ENCODE measurements at places on chromosomes 2 and 18. TPM values are rescaled to one million over a fixed set of nuclear protein-coding genes. Genes with fewer than 3 reads are reported as not detected.

DNA sequence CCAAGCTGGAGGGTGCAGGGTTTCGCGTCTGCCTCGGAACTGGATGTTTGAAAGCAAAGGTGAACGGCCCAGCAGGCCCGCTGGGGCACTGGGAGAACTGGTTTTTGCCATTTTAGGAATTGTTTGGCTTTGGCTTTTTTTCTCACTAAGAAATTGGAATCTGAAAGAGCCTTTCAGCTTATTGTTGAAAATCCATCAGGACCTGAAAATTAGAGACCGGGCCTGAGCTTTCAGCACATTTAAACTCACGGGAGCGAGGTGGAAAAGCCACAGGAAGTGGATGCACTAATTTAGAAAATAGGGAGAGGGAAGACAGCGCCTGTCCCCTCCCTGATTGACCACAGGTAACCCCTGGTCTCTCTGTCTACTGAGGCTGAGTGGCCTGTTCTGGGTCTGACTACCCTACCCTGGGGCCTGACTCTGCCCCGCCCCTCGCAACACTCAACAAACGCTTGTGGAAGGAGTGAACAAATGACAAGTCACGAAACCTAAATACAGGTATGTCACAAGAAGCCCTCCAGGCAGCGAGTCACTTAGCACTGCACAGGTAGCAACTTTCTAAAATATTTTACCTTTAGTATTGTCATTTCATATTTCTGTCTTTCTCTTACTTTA is 100.3 kb upstream of the MBOAT2 start:
- H3K27ac ChIP-seq: no peak overlapping the region
- no peaks in the 10 kb centered on the region for H3K36me3 ChIP-seq
- no peak for DNase-seq

SPATA3 gene
- not detected for total RNA-seq

DDX18 gene
- 44.5 TPM for total RNA-seq

ELOA2 gene
- not detected for total RNA-seq

DNA sequence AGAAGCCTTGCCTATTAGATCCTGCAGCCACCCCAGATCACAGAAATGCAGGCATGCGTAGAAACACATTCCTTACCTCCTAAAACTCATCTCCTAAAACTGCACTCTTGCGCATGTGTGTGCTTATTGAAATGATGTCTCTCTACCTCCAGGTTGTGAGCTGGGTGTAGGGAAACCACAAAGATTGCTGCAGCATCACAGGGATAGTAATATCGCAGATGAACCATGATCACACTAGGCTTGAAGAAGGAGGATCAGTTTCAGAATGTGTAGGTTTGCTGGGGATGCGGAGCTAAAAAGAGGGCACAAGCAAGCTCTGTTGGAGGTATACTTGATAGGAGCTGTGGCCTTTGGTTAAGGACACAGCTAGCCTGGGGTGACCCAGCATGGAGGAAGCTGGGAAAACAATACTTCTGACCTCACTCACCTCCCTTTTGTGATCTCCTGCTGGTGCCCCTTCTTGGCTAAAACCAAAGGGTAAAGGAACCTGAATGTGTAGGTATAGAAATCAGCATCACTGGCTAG is 118.8 kb downstream of the SETBP1 start:
- no peaks in the 10 kb centered on the region for H3K27me3 ChIP-seq
- no peak overlapping the region for H3K27ac ChIP-seq
- H3K36me3 ChIP-seq: no peaks in the 10 kb centered on the region
- H3K4me3 ChIP-seq: no peak overlapping the region
- no peak for DNase-seq

MYL12B gene
- 608 TPM for total RNA-seq

DNA sequence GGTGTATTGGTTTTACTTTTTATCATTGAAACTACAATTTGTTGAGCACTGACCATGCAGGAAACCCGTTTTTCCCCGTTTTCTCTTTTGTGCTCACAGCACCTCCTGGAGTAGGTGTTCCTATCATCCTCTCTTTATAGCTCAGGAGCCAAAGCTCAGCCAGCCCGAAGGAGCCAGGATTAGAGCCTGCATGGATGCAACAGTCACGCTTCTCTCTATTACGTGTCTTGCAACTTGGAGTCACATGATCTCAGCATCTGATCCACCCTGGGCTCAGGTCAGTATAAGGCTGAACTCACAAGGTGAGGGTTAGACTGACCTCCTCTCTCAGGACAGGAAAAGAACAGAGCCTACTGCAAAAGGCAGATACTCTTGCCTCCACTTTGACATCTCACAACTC is 150.5 kb downstream of the MBP start:
- H3K4me1 ChIP-seq: no peaks in the 10 kb centered on the region
- no peak overlapping the region for H3K4me3 ChIP-seq
- DNase-seq: no peak
- H3K27me3 ChIP-seq: no peaks in the 10 kb centered on the region

DNA sequence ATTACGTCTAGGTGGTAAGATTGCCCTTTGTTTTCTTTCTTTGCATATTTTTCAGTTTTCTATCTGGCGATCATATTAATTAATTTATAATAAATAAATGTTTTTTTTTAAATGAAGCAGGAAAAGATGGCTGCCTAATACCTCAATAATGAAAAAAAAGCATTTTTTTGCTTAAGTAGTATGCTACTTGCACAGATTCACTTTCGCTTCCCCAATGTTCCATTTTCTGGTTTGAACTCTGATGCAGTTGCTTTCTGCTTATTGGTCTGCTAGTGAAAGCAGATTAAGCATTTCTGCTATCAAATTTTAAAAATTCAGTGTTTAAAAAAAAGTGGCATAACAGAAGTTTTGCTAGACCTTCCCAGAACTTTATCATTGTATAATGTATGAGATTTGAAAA is 11.9 kb upstream of the TMEM182 start:
- no peaks in the 10 kb centered on the region for H3K36me3 ChIP-seq
- no peak overlapping the region for H3K4me3 ChIP-seq
- H3K4me1 ChIP-seq: no peaks in the 10 kb centered on the region
- H3K27me3 ChIP-seq: no peaks in the 10 kb centered on the region
- DNase-seq: no peak
- no peak overlapping the region for H3K27ac ChIP-seq

DNA sequence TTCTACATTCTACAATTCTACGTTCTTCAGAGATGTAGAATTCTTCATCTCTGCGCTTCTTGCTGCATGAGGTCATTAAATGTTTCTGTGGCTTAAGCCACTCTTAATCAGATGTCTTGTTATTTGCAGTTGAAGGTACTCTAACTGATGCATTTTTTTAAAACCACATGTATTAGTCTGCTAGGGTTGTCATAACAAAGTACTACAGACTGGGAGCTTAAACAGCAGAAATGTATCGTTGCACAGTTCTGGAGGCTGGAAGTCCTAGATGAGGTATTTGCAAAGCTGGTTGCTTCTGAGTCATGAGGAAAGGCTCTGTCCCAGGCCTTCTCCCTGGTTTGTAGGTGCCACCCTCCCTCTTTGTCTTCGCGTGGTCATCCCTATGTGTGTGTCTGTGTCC is 176.3 kb upstream of the GLI2 start:
- DNase-seq: peak; percentile 98
- H3K27ac ChIP-seq: peak overlapping the region; percentile 92
- no peaks in the 10 kb centered on the region for H3K27me3 ChIP-seq
- H3K36me3 ChIP-seq: no peaks in the 10 kb centered on the region
- H3K4me3 ChIP-seq: 0 out of 2 replicates have a peak overlapping the region, but pooled peaks have one; percentile 29

DNA sequence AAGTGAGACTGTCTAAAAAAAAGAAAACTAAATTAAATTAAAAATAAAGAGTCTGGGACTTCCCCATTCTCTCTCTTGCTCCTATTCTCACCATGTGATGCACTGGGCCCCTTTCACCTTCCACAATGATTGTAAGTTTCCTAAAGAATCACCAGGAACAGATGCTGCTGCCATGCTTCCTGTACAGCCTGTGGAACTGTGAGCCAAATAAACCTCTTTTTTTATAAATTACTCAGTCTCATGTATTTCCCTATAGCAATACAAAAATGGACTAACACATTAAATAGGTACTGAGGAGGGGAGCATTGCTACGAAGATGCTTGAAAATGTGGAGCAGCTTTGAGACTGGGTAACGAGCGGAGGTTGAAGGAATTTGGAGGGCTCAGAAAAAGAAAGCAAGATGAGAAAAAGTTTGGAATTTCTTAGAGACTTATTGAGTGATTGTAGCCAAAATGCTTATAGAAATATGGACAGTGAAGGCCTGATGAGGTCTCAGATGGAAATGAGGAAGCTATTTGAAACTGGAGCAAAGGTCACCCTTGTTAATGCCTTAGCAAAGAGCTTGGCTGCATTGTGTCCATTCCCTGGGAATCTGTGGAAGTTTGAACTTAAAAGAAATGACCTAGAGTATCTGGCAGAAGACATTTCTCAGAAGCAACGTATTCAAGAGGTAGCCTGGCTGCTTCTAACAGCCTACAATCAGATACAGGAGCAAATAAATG is 128.7 kb downstream of the EIPR1 start:
- no peak for DNase-seq
- H3K4me3 ChIP-seq: no peak overlapping the region
- H3K27ac ChIP-seq: no peak overlapping the region

All from GM23248 (cell line).